Caco-2 (cell line): ENCODE measurements at places on chromosomes 1 and 21. TPM values are rescaled to one million over a fixed set of nuclear protein-coding genes. Genes with fewer than 3 reads are reported as not detected.

GRCh38 chr1:50622259-50622658, 199.0 kb upstream of the DMRTA2 start:
- no peak for DNase-seq

DNA sequence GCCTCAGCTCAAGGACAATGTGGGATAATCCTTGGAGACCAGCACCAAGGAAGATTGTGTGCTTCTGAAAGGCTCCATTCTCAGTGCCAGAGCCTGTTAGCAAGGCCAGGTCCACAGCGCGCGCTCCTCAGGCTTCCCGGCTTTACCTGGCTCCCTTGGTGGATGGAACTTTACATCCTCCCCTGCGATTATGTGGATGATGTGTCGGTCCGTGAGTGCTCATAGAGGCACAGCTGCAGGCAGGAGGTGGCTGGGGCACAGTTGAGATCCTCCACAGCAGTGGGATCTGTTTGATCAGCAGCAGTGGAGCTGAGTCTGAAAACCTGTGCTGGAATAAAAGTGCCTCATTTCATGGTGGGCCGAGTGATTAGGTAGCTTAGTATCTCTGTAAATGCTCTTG, 62.7 kb downstream of the PRDM2 start:
- DNase-seq, result no peak

- DNase-seq, result no peak
These were observed 3.1 kb downstream of the COQ8A start for GRCh38 chr1:226943156-226943555.

- DNase-seq, result no peak
These were observed 20.9 kb downstream of the HENMT1 start for GRCh38 chr1:108639899-108640560.

GRCh38 chr1:24957016-24957807, 27.1 kb upstream of the RUNX3 start:
- DNase-seq, result no peak

DNA sequence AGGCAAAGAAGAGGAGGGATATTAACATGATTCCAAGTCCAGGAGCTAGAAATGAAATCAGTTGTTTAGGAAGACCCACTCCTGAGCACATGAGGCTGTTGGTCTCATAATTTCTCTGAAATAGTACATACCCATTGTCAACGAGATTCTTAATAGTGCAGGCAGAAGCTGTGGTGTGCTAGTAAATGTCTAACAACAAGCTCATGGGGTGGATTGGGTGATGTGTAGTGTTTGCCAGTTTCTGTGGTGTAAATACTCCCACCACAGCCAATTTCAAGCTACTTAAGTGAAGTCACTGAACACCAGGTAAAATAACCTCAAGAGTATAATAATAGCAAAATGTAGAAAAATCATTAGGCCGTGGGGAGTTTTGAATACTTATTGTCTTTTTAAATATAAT, 42.0 kb downstream of the SYF2 start:
- no peak for DNase-seq

- no peak for DNase-seq
These were observed 35.6 kb downstream of the ADARB1 start for GRCh38 chr21:45109831-45110492.

GRCh38 chr1:183313063-183313462, 105.1 kb downstream of the NMNAT2 start:
- no peak for DNase-seq

DNA sequence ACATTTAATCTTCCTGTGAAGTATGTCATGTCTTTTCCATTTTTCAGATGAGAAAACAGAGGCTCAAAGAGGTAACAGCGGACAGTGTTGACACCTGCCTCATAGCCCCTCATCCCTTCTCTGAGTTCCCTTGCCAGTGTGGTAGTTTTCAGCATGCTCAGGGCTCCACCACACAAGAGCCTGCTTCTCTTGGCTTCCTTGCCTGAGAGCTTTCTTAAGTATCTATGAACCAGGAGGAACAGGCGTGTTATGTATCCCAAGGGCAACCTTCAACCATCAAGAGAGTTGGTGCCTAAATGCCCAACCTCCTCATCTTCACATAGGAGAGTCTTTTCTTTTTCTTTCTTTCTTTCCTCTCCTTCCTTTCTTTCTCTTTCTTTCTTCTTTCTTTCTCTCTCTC, 5.9 kb upstream of the PAFAH2 start:
- DNase-seq, result no peak

- peak; percentile 5 for DNase-seq
These were observed 226.5 kb downstream of the SMYD3 start for GRCh38 chr1:246280551-246280950.

DNA sequence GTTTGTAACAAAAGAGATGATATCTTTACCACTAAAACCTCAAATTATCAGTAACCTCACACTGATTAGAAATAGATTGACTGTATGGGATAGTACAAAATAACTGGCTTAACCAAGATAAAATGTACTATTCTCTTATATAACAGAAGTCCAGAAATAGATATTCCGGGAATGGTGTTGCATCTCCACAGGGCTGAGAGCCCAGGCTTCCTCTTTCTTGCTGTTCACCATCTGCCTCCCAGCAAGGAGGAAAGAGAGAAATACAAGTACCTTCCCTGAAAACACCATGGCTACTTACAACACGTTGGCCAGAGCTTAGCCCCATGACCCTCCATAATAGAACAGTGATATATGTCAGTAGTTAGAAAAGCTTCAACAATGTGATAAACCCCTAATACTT, 47.0 kb upstream of the KCNK1 start:
- no peak for DNase-seq

DNA sequence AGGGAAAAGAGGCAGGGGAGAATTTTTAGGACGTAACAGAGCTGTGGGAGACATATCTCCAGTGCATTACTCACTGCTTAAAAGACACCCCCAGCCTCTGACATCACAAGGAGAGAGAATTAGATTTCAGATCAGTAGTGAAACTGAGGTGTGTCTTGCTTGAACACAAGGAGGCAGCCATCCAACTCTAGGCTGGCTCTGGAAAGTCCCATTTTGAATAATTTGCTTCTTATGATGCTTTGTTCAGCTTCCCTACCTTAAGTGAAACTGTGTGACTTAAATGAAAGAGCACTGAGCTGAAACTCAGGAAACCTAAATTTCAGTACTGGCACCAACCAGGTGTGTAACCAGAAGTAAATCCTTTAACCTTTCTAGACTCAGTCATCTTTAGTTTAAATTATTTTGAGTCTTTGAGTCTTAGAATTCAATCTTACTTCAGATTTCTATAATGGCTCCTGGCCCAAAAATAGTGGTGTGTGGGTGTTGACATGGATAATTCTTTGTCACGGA, 251.6 kb upstream of the SGIP1 start:
- no peak for DNase-seq

DNA sequence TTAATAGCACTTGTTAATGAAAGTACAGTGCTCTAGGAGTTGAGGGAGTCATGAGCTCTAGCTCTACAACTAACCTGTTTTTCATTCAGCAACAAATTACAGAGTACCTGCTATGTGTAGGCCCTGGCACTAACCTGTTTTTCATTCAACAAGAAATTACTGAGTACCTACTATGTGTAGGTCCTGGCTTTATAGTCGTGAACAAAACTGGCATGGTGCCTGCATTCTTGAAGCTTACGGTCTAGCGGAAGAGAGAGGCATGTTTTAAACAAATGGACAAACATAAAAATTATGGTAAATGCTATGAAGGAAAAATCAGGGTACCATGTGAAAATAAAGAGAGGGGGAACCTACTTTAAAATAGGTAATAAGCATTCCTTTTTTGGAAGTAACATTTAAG, 2.2 kb upstream of the UBAP2L start:
- no peak for DNase-seq

- DNase-seq, result no peak
These were observed 168.2 kb downstream of the RASAL2 start for GRCh38 chr1:178262120-178262500.

DNA sequence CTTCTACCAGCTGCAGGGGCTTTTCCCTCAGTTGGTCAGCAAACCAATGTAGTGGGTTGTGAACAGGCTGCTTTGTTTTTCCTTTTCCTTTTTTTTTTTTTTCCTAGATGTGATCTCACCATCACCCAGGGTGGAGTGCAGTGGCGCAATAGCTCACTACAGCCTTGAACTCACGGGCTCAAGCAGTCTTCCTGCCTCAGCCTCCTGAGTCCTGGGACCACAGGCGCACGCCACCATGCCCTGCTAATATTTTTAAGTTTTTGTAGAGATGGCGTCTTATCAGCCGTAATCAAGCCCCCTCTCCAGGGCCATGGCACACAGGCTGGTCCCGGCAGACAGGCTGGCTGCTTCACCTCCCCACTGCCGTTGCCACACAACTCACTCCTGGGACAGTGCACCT, 3.4 kb upstream of the TRIM11 start:
- no peak for DNase-seq

GRCh38 chr1:181202986-181203555, 114.6 kb downstream of the IER5 start:
- no peak for DNase-seq

GRCh38 chr1:1144843-1145546, 28.7 kb upstream of the TTLL10 start:
- no peak for DNase-seq

DNA sequence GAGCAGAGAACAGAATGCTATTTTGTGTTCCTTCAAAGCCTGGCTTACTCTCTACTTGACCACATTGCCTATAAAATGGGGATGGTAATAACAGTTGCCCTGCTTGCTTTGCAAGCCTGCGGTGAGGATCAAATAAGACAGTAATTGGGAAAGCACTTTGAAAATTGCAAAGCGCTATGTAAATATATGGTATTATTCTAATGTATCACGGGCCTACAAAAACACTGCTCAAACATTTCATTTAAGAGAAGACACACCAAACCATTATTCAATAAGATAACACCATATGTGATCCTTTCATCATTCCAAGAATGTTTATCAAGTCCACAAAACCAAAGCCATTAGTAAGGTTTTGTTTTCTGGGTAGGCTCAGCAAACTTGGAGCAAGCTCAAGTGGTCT, 208.4 kb downstream of the ROR1 start:
- DNase-seq, result no peak

GRCh38 chr1:204568576-204569315, 52.5 kb downstream of the MDM4 start:
- DNase-seq, result no peak

- no peak for DNase-seq
These were observed 1577.0 kb downstream of the NCAM2 start for GRCh38 chr21:22575165-22575584.

DNA sequence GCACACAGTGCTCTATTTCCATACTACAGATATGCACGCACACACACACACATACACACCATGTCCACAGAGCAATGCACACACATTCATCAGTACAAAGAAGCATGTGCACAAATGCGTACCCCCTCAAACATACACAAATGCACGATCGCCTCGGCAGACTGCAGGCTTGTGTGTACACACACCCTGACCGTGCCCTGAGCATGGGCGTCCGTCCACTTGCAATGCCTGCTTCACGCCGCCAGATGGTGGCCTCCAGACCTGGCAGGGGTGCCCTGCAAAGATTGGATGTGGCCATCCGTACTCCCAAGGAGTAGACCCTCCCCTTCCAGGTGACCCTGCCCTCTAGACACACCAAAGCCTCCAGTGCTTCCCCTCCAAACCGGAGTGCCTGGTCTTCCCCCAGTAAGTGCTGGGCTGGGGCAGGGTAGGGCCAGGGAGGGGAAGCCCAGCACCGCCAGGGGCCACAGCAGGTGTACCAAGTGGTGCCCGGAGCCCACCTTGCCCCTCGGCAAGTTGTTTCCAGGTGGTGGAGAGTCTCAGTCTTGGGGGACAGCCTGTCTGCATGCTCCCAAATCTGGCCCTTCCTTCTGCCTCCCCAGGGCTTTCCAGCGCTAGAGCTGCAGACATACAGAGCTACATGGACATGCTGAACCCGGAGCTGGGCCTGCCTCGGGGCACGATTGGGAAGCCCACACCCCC, 20.6 kb downstream of the ESPN start:
- peak; percentile 65 for DNase-seq

DNA sequence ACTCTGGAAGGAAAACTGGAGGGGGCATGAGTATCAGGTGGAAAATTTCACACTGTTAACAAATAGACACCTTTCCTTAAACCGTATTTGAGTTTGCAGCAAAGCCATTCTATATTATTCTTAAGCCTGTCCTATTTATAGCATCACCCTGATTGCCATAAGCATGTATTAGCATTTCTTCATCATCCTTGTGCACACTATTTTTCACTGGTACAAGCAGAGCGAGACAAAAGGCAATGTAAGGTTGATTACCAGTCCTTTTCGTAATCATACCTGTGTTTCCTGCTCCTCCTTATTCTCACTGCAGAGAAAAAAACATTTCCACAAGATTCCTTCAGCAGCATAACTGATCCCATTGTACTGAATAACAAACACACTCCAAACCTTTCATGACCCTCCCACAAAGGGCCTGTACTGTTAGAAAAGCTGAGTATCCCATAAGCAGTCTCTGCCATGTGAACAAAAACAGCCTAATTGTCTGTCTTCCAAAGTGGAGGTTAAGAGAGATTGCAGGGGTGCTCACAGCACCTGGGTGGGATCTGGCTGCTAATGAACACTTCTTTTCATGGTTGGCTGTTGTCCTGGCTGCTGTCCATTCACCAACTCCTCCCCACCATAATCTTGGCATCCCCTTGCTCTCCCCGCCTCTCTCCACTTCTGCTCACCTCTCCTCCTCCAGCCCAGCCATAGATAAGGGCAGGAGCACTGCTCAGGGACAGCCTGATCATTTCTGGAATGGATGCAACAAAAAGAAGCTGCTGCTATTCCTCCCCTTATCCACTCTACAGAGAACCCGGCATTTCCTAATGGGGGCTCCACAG, 30.4 kb downstream of the VTCN1 start:
- DNase-seq, result no peak

DNA sequence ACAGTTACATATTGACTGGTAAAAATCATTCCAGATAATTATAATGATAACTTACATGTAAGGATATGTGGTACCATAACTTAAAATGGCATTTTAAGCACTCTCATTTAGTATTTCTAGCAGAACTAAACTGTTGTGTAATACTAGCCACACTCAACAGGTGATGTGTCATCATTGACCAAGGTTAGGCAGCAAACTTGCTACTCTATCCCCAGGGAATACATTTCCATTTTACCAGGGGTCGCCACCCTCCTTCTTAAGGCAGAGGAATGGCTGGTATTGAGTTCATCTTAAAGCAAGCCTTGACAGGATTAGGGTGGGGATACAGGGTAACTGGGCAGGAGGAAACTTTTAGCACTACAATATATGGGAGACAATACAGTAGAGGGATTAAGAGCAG, 259.8 kb upstream of the CAMK1G start:
- no peak for DNase-seq

The S100A3 gene
- total RNA-seq, result 0.61 and 0.84 TPM in 2 replicates

The FTCD gene
- 3.5 and 4.5 TPM in 2 replicates for total RNA-seq

The CLDN19 gene
- total RNA-seq, result 2.9 and 4.0 TPM in 2 replicates

The FAM72D gene
- total RNA-seq, result 5.1 and 5.9 TPM in 2 replicates

The OR14K1 gene
- not detected in 2 replicates for total RNA-seq

The GREM2 gene
- total RNA-seq, result 0.36 and 0.51 TPM in 2 replicates

The FHL3 gene
- 11.8 and 11.9 TPM in 2 replicates for total RNA-seq

The HES2 gene
- 0.37 and 0.91 TPM in 2 replicates for total RNA-seq

The CYP4B1 gene
- not detected in 2 replicates for total RNA-seq

The ST6GALNAC3 gene
- 16.0 and 17.5 TPM in 2 replicates for total RNA-seq

The CA6 gene
- total RNA-seq, result not detected in 2 replicates

The AADACL3 gene
- not detected in 2 replicates for total RNA-seq

The CSMD2 gene
- total RNA-seq, result not detected in 2 replicates
